ENCODE measurements at places on chromosomes 1 and 21.
A peak's percentile ranks its signal among the peaks of the same experiment; 100 is the strongest.

- peak; percentile 21 for DNase-seq
Observed at GRCh38 chr1:184050636-184051035, 894 bp upstream of the TSEN15 start.

DNA sequence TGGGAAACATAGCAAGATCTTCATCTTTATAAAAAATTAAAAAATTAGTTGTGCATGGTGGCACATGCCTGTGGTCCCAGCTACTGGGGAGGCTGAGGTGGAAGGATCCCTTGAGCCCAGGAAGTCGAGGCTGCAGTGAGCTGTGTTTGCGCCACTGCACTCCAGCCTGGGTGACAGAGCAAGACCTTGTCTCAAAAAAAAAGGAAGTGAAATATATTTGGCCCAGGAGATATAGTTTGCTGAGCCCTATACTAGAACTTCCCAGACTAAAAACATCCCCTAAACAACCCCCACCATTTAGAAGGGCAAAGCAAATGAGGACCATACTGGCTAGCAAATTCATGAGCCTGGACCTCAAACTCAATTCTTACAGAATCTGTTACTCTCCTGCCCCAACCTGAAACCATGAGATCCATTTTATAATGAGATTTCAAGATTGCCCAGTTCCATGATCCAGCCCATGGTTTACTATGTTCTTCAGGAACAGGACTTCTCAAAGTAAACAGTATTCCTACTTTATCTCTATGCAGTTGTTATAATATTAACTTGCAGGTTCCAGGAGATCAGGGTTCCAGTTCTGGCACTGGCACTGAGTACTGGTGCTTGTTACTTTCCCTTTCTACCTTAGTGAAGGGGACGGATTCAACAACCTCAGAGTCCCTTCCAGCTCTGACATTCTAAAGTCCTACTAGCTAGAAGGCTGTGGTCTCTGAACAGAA is 48.9 kb upstream of the TADA1 start:
- DNase-seq, result no peak

DNA sequence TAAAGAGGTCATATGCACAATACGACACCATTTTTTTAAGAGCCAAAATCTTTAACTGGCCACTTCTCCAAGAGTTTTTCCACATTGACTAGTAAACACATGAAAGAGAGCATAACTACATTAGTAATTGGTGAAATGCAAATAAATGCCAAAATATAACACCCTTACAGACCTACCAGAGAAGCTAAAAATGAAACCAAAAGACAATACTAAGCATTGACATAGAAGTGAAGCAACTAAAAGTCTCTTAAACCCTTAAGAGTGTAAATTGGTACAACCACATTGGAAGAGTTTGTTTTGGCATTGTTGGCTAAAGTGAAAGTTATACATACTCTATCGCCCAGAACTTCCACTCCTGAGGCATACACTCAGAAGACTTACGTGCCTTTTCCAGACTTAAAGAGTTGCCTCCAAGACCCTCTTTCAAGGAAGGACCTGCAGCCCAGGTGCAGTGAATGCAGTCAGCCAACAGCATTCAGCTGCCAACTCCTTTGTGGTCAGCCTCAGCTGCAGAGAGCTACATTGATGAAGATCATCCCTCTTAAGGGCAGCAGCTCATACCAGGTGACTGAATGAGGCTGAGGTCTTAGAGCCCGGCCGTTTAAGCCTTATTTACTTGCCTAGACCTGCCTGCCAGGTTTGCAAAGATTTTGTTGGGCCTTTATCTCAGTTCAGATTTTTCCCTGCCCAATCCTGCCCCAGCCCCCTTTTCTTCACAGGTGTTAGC is 839.1 kb upstream of the ADGRL2 start:
- no peak for DNase-seq

- DNase-seq, result peak; percentile 43
Observed at GRCh38 chr1:30378991-30379581, 344.3 kb downstream of the MATN1 start.

DNA sequence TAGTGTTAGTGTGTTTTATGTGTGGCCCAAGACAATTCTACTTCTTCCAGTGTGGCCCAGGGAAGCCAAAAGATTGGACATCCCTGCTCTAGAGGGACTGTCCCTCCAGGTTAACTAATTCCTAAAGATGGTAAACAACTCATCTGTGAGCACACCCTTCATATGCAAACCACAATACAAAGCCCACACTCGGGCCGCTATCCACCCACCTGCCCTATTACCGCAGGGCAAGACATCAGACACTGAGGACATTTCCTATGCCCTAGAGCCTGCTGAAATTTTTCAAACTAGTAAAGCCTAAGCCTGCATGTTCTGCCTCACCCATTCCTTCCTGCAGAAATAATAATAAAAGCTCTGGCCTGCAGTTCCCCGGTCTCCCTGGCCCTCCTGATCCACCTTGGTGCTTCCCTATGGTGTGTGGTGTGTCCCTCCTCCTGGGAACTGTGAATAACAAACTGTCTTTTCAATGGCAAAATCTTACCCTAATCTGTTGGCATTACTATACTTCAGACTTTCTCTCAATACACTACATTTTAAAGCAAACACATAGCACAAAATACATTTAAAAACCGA is 39.3 kb upstream of the NTPCR start:
- DNase-seq, result no peak

DNA sequence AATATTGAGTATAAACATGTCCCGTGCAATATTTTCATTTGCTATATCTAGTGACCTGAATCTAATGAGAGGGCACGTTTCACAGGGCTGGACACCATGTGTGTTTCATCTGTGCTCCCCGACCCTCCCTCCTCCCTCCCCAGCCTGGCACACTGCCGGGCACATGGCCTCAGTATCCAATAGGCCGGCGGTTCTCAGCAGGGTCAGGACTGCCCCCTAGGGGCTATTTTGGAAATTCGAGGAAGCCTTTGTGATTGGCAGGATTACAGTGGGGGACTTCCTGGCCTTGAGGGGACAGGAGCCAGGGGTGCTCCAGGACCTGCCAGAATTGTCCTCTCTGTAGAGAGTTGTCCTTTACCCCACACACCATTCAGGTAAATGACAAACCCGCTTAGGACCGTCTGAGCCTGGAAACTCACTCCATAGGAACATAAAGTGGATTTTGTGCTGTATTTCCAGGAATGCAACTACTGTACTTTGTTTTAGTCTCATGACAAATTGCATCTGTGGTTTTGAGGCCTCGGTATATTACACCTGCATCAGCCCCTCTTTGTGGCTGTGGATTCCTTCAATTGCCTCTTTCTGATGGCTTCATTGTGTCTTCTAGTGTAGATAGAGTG is 109.5 kb upstream of the SIM2 start:
- DNase-seq, result peak; percentile 37

GRCh38 chr1:6083801-6084446 is 38.2 kb downstream of the KCNAB2 start:
- DNase-seq, result peak; percentile 17

GRCh38 chr1:242199776-242200458 is 201.0 kb upstream of the MAP1LC3C start:
- DNase-seq, result no peak

DNA sequence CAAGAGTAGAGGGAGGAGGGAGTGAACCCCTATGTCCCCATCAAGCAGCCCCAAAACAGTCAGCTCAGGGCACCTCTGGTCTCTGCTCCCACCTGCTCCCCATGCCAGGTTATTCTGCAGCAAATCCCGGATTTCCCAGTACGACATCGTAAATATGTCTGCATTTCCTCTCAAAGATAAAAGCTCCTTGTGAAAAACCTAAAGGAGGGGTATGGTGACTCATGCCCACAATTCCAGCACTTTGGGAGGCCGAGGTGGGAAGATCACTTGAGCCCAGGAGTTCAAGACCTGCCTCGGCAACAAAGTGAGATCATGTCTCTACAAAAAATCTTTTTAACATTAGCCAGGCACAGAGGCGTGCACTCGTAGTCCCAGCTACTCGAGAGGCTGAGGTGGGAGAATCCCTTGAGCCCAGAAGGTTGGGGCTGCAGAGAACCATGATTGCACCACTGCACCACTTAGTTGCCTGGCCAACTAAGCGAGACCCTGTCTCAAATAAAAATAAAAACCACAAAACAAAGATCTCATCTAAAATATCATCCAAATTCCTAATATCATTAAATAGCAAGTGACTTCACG is 7.1 kb downstream of the ACOT7 start:
- peak; percentile 71 for DNase-seq

- peak; percentile 71 for DNase-seq
Observed at GRCh38 chr1:159756397-159756796, 24.4 kb upstream of the DUSP23 start.

- peak; percentile 98 for DNase-seq
Observed at GRCh38 chr1:85607126-85607920, 26.8 kb downstream of the CCN1 start.

GRCh38 chr1:41891199-41891896 is 27.4 kb downstream of the HIVEP3 start:
- DNase-seq, result peak; percentile 57

GRCh38 chr1:154344977-154345837 is 19.9 kb downstream of the ATP8B2 start:
- peak; percentile 61 for DNase-seq

DNA sequence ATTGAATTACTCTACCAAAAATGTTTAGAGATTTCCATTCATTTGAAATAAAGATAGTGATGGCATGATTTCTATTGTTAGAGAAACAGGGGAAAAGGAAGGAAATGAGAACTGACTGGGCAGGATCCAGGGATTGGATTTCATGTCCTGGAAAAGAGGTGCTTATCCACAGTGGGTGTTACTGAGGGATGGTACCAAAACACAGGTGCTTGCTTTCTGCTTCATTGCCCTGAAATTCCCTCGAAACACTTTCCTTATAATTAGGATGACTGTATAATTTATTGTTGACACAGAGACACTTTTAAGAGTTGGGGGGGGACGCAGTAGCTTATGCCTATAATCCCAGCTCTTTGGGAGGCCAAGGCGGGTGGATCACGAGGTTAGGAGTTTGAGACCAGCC is 185.0 kb upstream of the KCNK2 start:
- peak; percentile 4 for DNase-seq

GRCh38 chr1:83995649-83996048 is 3.3 kb downstream of the TTLL7 start:
- DNase-seq, result no peak

DNA sequence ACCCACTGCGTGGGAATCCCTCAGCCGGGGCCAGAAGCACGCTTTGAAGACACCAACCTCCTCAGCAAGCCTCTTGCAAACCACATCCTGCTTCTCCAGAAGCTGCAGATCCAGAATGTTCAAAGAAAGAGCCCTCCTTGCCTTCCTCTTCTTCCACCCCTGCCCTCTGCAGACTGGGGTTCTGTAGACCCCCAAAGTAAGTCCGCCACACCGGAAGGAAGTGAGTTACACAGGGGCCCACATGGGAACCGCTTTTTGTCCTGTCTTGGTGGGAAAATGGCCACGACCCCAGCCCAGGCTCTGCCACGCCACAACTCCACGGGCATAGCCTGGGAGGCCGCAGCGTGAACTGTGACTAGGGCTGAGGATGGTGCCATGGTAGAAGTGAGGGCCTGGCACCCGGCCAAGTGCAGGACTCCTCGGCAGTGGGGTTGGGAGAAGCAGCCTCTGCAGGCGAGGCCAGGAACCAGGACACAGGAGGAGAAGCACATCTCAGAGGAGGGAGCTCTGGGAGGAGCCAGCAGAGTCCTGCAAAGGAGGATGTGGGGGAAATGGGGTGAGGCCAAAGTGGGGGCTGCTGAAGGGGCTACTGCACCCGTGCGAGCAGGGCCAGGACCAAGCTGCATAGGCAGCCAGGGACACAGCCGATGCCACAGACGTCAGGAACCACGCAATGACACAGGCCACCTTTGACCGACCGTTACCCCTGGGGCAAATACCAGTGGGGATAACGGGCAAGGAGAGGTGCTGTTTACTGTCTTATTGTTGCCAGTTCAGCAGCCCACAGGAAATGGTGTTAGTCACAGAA is 30.9 kb downstream of the PDE9A start:
- no peak for DNase-seq

DNA sequence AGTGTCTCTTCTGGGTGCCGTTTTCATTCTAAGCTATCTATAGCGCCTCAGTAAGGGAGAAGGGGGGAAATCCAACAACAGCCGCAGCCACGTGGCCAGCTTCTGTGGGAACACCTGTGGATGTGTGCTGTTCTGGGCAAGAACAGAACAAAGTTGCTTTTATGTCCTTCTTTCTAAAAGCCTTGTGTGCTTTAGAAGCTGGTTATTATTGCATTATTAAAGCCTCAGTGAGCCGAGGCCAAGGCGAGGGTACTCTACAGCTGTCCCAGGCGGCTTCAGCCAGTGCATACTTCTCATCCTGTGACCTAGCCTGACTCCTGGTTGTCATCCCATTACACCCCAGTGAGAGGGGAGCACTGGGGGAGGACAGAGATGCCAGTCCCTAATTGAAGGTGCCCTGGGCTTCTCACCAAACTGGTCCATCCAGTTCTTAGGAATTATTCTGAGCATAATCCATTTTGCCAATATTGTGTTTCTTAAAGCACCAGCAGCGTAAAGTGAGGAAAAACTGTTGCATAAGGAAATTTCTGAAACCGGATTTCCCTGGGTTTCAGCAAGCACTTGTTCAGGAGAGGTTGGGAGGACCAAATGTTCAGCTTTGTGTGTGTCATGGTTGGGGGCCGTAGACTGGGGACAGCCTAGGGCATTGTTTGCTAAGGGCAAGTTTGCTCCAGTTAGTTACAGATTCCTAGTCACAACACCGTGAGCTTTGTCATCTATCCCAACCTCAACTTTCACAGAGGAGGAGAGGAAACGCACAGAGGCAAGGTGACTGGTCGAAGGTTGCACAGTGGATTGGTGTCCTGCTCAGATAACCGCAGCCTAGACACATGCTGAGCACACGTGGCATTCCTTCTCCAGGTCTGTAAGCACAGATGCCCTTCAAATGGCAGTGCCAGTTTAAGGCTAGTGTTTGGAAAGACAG is 61.0 kb upstream of the ATP1A1 start:
- DNase-seq, result no peak

- DNase-seq, result no peak
Observed at GRCh38 chr1:67677408-67677807, 7.6 kb upstream of the GADD45A start.

DNA sequence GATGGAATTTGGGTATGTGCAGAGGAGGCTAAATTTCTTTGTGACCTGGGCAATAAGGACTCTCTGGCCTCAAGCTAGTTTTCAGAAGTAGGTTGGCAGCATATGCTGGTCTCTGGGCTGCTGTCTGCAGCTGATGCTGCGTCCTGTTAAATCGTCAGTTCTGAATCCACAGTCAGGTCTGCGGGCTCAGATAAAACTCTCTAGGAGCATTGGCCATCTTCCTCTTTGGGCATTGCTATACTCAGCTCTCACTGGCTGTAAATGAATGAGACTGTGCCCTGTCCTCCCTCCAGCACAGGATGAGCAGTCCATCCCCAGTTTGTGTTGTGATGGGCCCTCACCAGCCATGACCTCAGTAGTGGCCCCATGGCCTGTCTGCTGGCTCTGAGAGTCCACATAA is 272.6 kb downstream of the LRRC40 start:
- no peak for DNase-seq

- DNase-seq, result peak; percentile 31
Observed at GRCh38 chr1:184791550-184791900, 36.9 kb upstream of the EDEM3 start.

DNA sequence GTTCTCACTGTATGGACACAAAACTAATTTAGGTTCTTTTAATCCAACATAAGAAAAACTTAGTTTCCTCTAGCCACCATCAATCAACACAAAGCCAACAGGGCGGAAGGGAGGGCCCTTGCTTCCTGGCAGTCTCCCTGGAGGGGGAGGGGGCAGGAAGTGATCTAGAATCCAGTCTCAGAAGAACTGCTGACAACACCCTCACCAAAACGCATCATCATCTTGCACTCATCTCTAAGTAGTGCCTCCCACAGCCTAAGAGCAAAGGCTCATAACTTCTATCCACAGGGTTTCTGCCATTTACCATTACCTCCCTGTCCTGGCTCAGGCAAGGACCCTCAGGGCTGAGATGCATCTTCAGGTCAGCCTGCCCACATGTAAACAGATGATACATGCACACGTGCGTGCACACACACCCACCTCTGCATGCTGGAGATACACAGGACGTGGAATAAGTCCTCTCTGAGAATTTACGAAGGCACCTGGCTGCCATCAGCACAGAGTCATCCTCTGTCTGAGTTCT is 20.5 kb downstream of the HIVEP3 start:
- peak; percentile 85 for DNase-seq

Data from fibroblast of pulmonary artery (primary cell).